ENCODE measurements at places on chromosomes 6 and 20.

DNA sequence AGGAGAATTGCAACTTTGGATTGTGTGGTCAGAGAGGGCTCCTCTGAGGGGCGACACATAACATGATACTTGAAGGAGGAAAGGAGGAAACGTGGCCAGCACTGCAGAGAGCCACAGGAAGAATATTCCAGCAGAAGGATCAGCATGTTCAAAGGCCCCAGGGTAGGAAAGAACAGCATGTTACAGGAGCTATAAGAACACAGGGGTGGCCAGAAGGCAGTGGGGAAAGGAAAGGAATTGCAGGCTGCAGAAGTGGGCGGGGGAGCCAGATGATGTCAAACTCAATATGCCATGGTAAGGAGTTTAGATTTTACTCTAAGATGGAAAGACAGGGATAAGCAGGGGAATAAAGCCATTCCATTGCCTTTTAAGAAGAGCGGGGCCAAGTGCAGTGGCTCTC, 30.7 kb downstream of the MGME1 start:
- DNase-seq: no peak

DNA sequence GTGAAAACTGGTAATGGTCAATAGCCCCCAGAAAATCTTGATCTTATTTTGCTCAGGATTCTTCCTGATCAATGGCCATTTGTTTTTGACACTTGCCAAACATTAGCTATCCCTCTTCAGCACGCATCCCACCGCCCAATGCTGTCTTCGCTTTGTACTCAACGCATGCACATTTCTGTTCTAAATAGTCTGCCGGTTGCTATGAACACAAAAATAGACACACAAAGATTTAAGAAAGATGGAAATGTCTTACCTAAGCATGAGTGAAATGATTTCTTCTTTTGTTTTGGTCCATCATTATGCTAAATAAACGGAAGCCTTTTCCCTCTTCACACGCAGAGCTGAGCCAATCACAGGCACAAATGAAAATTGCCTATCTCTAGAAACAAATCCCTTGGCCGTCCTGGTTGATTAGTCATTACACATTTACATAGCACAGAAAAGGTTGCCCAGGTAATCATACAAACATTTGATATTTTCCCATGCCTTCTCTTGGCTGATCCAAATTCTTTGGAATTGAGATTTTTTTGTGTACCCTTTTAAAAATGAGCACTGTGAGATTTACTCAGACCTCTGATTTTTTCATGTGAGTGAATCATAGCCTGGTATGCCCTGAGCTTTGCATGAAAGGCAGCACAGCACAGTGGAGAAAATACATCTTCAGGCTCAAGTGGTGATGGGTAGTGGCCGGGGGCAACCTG, 70.5 kb upstream of the FAM184A start:
- no peak for DNase-seq

DNA sequence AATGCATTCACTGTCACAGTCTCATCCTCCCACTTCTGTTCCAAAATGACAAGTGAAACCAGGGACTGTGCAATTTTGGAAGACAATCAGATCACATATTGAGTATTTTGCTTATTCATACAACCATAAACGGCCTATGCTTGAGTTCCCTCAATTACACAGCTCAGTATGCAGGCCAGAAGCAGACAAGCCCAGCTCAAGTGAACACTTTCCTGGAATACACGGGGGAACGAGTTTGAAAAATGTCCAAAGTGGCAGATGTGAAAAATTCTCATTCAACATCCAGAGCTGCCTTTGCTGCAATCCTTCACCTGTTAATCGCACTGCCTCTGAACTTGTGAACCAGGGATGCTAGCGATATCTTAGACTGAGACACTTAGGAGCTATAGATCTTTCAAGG, 190.2 kb downstream of the COL9A1 start:
- no peak for DNase-seq

DNA sequence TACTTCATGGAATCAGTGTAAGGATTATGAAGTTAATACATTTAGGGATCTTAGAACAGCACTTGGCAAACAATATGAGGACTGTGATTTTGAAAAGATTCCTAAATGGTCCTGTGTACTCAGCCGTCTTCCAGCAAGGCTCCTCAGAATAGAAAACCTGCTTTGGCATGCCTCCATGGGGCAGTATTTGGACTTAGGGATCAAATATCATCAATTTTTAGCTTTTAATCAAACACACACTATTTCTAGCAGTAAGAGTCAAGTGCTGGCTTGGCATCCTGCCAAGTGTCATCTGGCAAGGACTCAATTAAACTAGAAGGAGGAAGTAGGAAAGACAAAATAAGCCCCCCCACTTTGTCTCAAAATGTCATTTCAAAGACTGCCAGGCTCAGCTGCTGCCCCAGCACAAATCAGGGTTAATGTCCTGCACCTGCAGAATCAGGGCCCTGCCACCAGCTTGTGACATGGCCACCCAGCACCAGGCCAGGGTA, 40.8 kb downstream of the IYD start:
- DNase-seq: no peak

Measured in cerebellar nuclear complex (tissue), 1 donor.